ENCODE measurements at places on chromosomes 11 and 22.

DNA sequence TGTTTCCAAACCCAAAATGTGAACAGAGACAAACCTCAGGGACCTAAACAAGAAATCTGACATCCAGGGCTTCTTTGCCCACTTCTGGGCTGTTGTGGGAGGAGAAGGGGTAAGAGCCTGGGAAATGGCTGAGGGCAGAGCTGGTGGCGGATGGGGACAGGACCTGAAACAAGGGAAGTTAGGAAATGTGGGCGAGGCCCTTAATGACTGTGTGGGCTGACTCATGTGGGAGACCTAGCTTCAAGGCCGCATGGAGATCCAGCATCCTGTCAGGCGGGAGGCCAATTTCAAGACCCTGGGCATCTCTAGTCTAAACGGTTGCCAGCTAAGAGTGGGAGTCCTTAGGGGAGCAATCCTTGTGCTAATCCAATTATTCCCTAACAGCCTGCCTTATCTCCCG, 2.1 kb upstream of the OAF start:
- DNase-seq = no peak

GRCh38 chr11:93852242-93852641, 1.8 kb upstream of the VSTM5 start:
- no peak for DNase-seq

GRCh38 chr22:22884010-22884887, 3.4 kb upstream of the IGLL5 start:
- peak; percentile 47 for DNase-seq

GRCh38 chr11:44949160-44950030, 1.3 kb downstream of the TP53I11 start:
- peak; percentile 9 for DNase-seq

DNA sequence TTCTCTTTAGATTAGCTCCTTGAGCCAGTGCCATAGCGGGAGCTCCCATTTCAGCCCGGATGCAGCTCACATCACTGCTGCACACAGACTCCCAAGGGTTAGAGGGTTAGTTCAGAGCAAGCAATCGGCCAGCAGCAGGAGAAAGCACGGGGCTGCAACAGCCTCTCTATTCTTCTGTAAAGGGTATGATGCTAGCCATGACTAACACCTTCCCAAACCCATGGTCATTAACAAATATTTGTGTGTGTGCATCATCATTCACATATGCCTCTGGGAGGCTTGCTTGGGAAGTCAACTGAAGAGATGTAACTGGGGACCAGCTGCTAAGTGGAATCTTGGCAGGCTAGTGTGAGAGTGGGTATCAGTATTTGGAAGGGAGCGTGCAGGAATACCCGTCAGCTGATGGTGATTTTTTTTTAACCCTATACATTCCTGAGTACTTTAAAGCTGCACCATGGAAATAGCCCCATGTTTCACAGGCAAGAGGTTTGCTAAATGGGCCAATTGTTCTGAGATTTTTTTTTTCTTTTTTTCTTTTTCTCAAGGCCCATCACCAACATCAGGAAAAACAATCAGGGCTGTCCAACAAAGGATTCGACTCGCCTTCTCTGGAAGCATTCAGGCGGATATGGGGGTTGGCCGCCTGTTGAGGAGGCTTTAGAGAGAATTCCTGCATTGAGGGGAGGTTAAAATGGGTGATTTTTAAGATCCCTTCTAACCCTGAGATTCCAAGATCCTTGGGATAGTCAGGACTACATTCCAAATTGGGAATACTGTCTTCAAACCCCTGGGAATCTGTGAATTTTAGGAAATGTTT, 33.2 kb upstream of the CCDC89 start:
- no peak for DNase-seq

DNA sequence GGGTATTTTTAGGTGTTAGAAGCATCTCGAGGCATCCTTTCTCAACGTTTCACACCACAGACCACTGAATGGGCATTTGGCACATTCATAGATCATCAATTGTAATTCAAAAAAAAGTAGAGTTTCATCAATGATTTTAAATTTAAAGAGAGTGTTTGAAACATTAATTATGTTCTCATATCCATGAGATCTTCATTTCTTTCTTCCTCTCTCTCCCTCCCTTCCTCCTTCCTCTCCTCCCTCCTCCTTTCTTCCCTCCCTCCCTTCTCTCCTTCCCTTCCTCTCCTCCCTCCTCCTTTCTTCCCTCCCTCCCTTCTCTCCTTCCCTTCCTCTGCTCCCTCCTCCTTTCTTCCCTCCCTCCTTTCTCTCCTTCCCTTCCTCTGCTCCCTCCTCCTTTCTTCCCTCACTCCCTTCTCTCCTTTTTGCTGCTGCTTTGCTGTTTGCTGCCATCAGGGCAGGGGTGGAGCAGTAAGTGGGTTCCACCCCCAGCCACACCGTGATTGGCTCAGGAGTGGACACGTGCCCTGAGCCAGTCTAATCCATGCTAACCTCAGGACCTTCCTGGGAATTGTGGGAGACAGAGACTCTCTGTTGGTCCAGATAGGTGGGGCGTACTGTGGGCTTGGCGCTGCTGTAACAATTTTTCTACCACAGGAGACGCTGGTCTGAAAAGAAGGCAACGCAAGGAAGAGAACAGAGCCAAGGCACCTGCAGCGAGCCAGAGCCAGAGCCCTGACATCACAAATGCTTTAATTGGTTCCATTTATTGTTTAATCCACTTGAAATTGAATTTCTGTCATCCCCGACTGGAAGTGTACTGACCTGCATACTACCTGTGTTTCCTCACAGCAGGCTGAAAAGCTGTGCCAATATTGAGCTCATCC, 33.7 kb upstream of the APOBEC3A start:
- DNase-seq = no peak

- no peak for DNase-seq
Observed at GRCh38 chr11:85663080-85663752, 1.7 kb downstream of the CREBZF start.

DNA sequence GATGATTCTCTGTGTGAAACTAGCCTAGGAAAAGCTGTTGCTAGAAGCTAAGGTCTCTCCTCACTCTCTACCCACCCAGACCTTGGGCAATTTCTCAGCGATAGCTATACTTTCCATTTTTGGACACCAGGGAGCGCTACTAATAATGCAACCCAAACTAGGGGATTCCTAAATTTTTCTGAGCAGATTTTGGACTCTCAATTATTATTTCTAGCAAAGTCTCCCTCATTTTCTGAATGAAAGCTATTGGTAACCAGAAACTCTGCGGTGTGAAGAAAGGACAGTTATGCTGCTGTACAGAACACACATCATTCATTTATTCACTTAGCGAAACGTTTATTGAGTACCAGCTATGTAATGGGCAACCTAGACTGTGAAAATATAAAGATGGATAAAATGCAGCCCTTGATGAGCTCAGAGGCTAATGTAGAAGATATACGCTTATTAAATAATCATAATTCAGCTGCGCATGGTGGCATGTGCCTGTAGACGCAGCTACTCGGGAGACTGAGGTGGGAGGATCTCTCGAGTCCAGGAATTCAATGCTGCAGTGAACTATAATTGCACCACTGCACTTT, 6.1 kb upstream of the STIM1 start:
- DNase-seq = no peak

DNA sequence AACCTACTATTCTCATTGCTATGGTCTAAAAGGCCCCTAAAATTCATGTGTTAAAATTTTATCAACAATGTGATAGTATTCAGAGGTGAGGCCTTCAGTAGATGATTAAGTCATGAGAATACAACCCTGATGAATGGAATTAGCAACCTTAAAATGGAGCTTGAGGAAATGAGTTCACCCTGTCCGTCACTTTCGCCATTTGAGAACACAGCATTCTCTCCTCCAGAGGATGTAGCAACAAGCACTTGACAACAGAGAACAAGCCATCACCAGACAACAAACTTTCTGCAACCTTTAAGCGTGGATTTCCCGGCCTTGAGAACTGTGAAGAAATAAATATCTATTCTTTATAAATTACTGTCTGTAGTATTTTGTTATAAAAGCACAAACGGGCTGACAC, 197.0 kb downstream of the SBF2 start:
- DNase-seq = no peak

DNA sequence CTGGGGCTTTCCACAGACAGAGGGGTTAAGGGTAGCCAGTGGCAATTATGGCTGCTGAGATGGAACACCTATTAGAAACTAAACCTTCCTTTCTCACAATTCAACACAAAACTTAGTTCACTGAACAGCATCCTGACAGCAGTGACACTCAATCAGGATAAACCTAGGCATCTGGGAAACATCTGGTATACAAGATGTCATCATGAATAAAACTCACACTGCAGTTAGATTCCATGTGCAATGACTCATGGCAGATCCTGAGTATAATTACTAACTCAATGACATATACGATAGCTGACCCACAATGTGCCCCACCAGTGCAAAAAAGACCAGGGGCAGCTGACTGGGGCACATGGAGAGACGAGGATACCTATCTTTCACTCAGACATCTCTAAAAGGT, 17.7 kb downstream of the RBFOX2 start:
- DNase-seq = no peak

DNA sequence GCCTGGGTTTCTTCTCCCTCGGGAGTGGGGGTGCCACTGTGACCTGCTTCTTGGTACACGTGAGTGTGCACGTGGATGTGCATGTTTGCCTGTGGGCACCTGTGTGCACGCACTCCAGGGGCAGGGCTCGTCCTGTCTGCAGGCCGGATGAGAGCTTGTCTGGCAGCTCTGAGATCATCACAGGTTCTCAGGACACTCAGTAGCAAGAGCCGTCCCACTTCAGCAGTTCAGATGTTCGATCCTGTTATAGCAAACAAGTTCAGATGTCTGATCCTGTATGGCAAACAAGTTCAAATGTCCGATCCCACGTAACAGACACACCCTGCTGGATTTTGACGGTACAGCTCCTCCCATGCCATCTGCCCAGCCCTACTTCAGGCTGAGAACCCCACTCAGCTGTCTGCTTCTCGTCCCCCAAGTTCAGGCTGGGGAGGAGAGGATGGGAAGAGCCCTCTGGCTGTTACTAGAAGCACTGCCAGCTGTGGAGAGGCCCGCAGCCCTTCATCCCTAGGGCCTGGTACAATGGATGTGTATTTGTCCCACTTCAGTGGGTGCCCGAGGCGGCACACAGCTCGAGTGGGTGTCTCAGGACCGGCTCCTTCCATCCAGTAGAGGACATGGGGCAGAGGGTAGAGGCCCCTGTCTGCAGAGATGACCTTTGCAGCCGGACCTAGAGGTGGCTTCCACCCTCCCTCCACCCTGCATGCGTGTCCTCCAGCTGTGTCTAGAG, 1126.9 kb downstream of the BRD1 start:
- no peak for DNase-seq

- DNase-seq = no peak
Observed at GRCh38 chr11:73337846-73338245, 29.8 kb downstream of the ARHGEF17 start.

GRCh38 chr11:20874358-20874757, 205.0 kb downstream of the NELL1 start:
- no peak for DNase-seq

GRCh38 chr11:94754819-94755218, 13.3 kb upstream of the AMOTL1 start:
- DNase-seq = no peak

DNA sequence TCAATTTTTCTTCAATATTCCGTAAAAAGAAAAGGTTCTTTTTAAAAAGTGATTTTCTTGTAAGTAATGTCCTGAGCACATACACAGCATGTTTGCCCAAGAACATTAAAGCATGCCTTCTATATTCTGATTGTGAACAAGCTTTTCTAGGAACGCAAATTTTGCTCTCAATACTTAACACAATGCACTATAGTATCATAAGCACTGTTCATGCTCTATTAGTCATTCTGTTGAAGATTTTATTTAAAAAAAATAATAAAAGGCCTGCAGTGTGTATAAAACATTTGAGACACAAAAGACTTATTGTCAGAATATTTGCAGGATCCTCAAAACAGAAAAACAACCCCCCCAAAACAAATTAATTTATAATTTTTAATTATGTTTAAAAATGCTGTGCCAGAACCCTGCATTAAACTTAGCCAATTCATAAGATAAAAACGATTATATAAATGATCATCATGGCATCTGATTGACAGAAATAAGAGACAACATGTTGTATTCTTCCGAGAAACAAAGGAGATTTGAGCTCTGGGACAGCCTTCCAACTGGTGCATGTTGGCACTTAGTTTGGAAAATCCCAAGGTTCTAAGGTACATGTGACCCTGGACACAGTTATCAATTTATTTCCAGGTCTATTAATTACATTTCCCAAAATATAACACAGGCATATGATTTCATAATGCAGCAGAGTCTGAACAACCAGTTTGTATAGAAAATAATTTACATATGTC, 13.1 kb downstream of the MTMR2 start:
- DNase-seq = no peak

GRCh38 chr11:27281276-27281675, 81.7 kb downstream of the CCDC34 start:
- DNase-seq = no peak

DNA sequence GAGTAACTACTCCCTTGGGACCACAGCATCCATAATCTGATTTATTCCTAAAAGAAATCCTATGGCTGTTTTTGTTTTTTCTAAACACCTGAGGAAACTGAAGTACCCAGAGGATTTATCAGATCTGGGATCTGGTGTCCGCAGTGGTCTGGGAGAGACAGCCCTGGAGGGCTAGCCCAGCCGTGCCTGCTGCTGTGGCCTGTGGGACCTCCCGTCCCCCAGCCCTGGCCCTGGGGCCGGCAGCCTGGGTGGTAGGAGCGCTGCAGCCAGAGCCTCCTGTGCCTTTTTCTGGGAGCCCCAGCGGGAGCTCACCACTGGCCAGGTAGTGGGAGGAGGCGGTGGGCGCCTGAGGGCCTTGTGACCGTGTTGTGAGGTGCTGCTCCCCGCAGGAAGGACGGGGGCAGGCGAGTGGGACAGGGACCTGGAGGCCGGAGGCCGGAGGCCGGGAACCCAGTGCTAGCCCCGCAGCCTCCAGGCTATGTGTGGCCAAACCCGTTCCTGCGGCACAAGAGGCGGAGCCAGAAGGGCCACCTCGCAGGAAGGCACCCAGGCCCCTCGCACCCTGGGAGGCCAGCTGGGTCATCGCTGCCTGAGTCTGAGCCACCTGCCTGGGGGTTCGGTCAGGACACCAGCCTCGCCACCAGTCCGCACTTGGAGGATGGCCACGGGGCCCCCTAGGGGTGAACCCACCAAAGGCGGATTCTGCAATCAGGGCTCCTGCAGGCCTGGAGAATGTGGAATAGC, 18.2 kb upstream of the C11orf96 start:
- DNase-seq = no peak
